Renal cortical epithelial cell (primary cell): ENCODE measurements at places on chromosomes 6 and 20. TPM values are rescaled to one million over a fixed set of nuclear protein-coding genes. Genes with fewer than 3 reads are reported as not detected.

- DNase-seq = peak; percentile 97
These were observed 96.5 kb downstream of the HFE start for GRCh38 chr6:26183581-26184366.

Gene SCRT2
- total RNA-seq = not detected in 2 replicates

GRCh38 chr20:35598899-35599775 lies 16.5 kb upstream of the SPAG4 start:
- DNase-seq = no peak

GRCh38 chr20:37111926-37112455 lies 16.2 kb upstream of the RBL1 start:
- peak; percentile 16 for DNase-seq

- DNase-seq = no peak
These were observed 174.0 kb upstream of the UST start for GRCh38 chr6:148572676-148573335.

GRCh38 chr20:18289306-18289705 lies 979 bp downstream of the ZNF133 start:
- DNase-seq = no peak

DNA sequence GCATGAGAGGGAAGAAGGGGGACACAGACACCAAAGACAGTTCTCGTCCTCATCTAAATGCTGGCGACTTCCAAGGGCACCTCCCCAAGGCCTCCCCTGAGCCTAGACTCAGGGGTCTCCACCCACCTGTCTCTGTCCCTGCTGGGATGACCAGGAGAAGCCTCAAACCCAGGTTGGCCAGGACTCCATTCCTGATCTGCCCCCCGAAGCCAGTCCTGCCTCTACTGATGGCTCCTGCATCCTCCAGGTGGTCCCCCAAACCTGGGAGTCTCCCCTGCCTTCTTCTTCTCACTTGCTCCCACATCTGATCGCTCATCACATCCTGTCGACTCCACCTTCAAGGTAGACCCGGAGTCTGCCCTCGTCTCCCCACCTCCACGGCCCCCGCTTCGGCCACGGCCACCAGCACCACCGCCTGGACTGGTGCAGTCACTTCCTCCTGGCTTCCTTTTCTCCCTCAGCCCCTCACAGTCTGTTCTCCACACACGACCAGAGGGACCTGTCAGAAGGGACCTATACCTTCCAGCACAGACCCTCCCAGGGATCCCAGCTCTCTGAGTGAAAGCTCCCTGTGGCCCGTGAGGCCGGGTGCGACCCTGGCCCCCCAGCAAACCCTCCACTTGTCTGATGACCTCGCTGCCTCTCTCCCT lies 92.1 kb downstream of the CEBPB start:
- no peak for DNase-seq

- DNase-seq = no peak
These were observed 2.8 kb upstream of the VSX1 start for GRCh38 chr20:25084626-25085187.

DNA sequence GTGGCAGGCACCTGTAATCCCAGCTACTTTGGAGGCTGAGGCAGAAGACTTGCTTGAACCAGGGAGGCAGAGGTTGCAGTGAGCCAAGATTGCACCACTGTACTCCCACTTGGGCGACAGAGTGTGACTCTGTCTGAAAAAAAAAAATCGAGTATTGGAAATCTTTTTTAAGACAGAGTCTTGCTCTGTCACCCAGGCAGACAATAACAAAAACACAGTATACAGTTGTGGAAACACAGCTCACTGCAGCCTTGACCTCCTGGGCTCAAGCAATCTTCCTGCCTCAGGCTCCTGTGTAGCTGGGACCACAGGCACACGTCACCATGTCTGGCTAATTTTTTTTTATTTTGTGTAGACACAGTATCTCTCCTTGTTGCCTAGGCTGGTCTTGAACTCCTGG lies 15.0 kb downstream of the NANP start:
- DNase-seq = peak; percentile 48

DNA sequence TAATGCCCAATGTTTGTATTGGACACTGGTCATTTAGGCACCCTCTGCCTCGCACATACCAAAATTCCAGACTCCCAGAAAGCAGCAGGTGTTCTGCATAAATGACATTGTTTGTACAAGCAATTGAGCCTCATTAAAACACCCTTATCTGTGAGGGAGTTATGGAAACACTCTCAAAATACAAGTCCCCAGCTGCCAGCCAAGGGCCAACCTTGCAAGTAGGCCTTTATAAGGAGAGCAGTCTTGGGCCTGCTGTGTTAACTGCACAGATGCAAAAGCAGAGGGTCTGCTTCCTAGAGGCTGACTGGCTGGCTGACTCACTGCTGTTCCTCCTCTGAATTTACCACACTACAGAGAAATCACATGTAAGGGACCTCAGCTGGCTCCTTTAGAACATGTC lies 150.4 kb upstream of the HMGN3 start:
- peak; percentile 47 for DNase-seq

DNA sequence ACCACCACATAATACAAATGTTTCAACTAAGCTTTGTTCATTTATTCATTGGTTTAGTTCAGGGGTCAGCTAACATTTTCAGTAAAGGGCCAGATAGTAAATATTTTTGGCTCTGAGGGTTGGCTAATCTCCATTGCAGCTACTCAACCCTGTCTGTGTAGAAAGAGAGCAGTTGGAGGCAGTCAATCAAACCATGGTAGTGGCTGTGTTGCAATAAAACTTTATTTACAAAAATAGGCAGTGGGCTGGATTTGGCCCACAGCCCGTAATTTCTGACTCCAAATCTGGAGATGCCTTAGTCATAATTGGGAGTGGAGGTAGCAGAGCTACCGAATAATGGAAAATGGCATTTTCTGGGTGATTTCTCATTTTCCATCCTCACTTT lies 242.5 kb upstream of the ZFP64 start:
- no peak for DNase-seq

DNA sequence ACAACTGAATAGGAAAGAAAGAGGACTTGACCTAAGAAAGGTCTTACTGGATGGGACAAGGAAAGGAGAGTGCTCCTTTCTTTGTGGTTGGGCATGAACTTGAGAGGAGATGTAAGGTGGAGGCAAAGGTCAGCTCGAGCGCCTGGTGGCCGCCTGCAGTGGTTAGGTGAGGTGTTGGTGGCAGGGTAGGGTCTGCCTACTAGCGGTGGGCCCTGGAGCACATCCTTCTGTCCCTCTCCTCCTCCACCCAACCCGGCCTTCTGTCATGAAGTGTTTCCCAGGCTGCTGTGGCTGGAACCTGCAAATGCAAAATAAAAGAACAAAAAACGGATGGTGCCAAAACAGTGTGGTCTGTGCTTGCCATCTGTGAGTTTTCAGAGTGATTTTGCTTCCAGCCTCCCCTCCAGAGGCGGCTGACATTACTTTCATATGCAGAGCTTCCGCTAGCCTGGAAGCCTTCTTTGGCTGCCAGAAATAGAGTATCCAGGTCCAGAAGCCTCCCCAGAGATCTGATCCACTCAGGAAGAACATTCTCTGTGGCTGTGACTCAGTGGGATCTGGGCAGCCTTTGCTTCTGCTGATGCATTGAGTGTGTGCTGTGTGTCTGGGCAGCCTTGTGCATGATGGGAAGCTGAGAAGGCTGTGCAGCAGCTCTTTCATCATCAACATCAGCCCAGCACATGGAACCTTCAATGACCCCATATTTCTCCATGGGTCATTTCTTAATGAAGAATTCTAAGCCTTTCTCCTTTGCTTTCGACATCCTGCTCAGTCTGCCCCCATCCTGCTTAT lies 79.8 kb upstream of the FAM184A start:
- DNase-seq = peak; percentile 42

DNA sequence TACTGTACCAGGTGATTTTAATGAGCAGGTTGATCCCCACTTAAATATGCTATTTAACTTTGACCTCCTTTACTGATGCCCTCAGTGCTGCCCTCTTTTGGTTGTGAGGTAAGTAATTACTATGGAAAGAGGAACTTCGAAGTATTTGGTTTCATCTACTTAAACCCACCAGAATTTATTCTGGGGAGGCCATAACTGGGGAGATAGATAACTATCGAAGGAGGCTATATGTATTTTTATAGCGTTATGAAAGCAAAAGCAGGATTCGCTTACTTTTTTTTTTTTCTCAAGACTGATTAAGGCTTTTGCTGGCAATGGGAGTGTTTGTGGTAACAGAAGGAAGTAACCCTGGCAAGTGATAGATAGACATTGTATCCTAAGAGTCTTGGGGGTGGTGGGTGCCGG lies 168.9 kb upstream of the CENPW start:
- peak; percentile 27 for DNase-seq

Gene KHDRBS2
- not detected in 2 replicates for total RNA-seq

Gene TTPAL
- 11.5 and 19.0 TPM in 2 replicates for total RNA-seq

Gene KIFC1
- total RNA-seq = 0.70 and 10.9 TPM in 2 replicates

GRCh38 chr6:135086414-135086764 lies 31.8 kb upstream of the HBS1L start:
- DNase-seq = no peak

GRCh38 chr6:72651174-72651573 lies 29.3 kb downstream of the KCNQ5 start:
- no peak for DNase-seq

DNA sequence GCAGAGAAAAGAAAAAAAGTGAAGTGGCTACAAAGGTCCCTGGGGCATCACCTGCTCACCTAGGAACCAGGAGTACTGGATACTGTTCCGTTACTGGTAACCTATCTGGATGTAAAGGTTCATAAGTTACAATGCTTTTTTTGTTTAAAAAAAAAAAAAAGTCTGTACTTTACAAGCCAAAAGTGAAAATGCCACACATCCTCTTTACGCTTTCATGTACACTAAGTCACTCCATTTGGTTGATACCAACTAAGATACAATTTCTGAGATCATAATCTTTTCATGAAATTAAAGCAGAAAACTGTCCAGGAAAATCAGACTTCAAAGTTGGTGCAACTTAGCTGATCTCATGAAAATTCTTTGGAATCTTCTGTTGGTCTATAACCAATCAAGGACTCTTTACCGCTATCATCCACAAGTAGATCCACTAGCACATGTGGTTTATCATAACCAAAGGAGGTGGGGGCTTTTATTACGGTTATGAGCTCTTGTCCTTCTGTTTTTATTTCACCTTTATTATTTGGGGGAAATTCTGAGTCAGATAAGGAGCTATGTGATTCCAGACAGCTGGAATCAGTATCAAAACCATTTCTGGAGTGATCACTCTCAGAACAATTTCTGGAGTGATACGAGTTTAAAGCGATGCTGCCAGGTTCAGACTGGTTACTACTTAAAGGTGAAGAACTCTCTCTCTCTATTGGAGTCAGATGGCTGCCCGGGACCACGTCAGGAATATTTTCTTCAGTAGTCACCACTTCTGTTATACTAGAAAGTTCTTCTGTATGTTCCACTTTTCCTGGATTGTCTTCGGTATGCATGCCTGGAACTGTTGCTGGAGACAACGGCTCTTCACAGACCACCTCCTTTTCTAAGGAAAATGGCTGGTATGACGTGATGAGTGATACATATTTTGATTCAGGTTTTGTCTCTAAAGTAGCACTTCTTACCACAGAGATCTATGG lies 21.2 kb downstream of the IFNGR1 start:
- DNase-seq = no peak

Gene SMLR1
- total RNA-seq = not detected in 2 replicates

Gene CST4
- total RNA-seq = not detected in 2 replicates

DNA sequence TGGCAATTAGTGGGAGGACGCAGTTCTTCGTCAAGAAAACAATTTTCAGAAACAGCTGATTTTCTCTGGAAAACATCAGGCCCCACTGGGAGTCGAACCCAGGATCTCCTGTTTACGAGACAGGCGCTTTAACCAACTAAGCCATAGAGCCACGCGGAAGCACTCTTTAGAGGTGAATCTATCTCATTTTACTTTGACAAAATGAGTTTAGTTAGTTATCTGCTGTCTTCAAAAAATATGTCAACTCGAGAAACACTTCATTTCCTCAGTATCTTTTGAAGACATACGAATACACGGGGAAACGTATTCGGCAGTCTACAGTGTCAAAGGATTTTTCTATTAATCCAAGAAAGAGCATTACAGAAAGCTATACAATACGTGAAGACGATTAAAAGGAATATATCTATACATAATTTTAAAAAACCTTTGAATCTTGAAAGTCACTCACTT lies 26.7 kb downstream of the GPX6 start:
- DNase-seq = peak; percentile 53

DNA sequence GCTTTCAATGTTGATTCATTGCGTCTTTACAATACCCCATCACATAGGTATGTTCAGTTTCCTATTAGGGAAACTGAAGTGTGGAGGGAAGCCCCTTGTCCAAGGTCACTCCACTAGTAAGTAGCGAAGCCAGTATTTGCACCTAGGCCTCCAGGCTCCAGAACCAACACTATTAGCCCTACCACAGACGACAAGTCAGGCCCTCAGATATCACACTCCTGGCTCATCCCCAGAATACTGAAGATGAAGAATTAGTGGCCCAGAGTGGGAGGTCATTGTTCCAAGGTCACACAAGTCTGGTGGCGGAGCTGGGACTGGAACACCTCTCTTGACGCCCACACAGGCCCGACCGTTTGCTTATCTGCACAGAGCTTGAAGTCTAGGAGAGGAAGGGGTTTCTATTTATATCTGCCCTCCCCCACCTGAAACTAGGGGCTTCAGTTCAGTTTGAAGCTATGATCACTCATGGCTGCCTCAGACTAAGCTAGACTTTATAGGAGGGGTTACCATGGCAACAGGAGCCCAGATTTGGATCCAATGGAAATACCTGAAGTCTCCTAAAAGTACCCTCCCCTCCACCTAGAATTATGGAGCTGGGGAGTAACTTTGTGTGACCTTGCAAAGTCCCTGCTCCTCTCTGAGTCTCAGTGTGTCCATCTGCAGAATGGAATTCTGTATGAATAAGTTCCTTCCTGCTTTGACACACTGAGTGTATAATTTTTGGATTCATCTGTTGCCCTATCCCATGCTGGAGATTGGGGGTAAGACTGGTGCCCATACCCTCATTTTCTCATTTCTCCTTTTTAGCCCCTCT lies 2.2 kb downstream of the SNTA1 start:
- DNase-seq = no peak

Gene MDFI
- 3.4 and 20.0 TPM in 2 replicates for total RNA-seq

Gene SLC17A1
- total RNA-seq = 7.6 and 18.4 TPM in 2 replicates

- peak; percentile 62 for DNase-seq
These were observed 36.3 kb upstream of the SIRT5 start for GRCh38 chr6:13538084-13538483.

GRCh38 chr6:46876126-46876525 lies 45.6 kb downstream of the ADGRF5 start:
- DNase-seq = peak; percentile 99

- DNase-seq = no peak
These were observed 56.4 kb upstream of the CNKSR3 start for GRCh38 chr6:154566866-154567265.

DNA sequence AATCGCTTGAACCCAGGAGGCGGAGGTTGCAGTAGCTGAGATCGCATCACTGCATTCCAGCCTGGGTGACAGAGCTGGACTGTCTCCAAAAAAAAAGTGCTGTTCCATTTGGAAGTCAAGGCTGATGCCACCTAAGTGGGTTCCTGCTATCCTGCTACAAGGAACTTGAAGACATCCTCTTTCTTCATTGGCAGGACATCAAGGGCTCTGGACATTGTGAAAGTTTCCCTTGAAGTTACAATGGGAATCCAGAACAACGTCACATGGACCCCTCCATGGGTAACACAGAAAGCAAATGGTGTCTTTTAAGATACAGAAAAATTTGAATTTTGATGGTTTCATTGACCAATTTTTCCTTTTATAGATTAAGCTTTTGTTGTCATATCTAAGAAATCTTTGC lies 15.5 kb upstream of the ITCH start:
- DNase-seq = no peak

Gene SIRPG
- not detected in 2 replicates for total RNA-seq

- no peak for DNase-seq
These were observed 727.3 kb downstream of the MAFB start for GRCh38 chr20:39961637-39962244.
